ENCODE measurements at places on chromosomes 4 and X.

DNA sequence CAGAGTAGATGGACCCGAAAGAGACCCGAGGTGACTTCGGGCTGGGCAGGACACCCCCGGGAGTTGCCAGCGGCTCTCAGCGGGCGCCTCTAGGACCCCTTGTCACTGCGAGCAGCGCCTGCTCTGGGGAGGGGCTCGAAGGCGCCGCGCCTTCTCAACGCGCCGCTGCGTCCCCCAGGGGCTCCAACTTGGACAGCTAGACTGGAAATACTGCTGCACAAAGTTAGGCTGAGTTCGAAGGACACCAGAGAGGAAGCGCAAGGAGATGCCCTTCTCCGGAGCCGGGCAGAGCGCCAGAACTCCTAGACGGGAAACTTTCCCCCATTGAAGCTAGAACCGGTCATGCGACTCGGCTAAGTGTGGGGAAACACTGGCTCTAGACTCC is 493 bp upstream of the KCNIP4 start:
- DNase-seq: no peak

DNA sequence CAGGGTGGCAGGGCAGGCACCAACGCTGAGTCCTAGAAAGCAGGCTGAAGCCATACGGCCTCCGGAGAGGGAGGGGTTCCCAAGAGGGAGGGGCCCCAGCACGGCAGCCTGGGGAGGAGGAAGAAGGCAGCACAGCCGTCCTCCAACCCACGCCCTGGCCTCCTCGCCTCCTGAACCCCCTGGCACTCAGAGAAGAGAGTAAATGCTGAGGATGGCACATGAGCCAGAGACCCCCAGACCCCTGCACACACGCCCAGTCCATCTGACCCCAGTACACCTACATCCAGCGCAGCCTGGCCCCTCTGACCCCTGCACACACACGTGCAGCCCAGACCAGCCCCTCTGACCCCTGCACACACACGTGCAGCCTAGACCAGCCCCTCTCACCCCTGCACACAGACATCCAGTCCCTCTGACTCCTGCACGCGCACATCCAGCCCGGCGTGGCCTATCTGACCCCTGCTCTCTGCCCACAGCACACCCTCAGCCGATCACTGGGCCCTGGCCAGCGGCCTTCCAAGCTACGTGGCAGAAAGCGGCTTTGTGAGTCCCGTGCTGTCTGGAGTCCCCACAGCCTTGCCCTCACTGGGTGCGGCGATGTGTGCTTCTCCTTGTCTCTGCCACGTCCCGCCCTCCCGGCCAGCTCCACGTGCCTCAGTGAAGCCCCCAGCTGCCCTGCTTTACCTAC is 18.5 kb downstream of the ATP5ME start:
- DNase-seq: no peak

DNA sequence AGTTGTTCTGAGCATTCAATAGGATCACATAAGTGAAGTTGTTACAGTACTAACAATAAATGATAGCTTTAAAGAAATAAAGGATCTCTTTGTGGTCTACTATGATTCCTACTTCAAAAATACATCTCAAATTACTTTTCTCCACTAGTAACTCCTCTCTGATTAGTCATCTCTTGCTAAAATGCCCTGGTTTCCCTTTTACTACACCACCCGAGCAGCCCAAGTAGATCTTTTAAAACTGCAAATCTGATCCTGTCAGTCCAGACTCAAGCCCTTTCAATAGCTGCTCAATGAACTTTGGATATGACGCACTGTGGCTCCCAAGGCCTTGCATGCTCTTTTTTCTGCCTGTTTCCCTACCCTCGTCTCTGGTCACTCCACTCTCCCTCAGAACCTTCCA is 97.5 kb downstream of the MAOA start:
- DNase-seq: no peak

DNA sequence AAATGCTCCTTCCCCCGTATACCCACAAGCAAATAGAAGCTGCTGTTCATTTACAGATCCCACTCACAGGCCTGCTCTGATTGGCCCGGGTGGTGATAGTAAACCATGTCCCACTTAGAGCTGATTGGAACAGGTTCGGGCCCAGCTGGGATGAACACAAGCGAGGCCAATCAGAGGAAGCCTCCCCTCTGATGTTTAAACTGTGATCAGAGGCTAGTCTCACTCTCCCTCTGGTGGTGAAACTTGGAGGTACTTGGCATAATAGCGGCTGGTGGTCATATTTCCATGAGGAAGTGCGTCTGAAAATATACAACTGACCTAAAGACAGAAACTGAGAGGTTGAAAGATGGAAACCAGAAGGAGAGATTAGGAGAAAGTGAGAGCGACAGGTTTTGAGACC is 51.5 kb upstream of the TRPC3 start:
- DNase-seq: no peak

GRCh38 chr4:178696515-178696914 is 1254.3 kb upstream of the AGA start:
- no peak for DNase-seq

DNA sequence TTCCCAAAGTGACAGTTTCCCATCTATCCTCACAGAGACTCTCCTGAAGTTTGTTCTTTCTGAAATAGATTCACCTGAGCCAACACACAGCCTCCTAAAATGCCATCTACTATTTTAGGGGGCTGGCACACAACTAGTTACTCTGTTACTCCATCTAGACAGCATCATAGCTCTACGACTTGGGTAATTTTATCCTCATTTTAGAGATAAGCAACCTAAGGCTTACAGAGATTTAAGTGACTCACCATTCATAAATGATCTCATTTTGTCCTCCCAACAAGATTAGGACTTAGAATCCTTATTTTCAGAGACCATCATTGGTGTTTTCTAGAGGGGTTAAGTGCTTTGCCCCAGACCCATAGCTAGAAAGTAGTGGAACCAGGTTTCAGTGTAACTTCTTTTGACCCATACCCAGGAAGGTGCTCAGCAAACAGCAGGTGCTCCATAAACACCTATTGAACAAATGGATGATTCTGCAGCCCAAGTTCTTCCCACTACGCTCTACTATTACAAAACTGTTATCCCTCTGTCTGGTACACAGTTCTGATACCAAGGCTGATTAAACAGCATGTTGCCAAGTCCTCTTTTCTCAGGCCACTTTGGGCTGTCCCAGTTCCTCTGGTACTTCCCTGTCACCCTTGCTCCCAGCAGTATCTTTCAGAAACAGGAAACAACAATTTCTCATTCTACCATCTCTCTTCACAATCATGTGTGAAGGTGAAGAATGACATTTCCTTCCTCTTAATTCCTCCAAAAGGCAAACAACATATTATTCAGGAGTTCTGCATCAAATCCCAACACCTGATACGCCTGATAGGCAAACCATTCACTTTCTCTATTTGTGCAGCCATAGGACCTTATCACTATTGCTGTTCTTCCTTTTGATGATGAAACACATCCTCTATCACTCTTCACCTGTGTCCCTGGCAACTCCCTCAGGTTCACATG is 304.7 kb upstream of the TAPT1 start:
- DNase-seq: no peak

DNA sequence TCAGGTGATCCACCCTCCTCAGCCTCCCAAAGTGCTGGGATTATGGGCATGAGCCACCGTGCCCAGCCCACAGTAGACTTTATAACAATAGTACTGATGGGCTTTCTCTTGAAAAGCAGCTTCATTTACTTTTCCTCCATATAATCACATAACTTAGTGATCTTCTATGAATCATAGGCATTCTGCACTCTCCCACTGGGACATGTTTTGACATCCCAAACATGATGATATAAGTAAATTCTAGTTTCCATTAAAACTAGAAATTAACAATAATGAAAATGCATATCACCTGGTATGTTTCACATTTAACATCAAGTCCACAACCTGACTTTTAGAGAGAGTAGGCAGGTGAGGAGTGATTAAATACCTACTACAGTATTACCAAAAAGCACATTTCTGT is 96.5 kb downstream of the CAMK2D start:
- no peak for DNase-seq

DNA sequence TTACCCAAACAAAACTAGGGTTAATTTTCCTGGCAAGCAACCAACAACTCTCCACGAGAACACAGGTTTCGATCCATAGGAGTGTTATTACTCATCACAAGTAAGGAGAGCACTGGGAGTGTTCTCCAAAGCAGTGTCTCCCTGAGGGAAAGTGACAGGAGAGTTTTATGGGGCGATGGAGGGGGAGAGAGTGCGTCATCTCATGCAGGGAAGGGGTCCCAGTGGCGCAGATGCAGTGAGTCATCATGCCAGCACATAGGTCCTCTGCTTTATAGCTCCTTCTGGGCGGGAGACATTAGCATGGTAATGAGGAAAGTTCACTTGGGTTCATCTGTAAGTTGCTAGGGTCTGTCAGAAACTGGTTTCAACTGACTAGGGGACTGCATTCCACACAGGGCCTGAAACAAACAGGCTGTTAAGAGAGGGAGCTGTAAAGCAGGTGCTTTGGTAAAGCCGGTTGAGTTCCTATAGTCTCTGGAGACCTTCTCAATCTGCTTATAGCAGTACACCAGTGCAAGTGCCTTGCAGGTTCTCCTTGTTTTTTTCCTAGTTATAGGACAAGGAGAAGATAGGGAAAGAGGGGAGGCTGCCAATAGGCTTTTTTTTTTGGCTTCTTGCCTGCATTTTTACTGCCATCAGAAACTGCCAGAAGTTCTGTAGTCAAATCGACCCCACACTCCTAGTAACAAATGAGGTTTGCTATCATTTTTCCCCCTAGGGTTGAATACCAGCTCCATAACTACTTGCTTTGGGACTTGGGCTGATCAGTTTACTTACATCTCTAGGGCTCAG is 12.8 kb upstream of the BOD1L1 start:
- no peak for DNase-seq

- no peak for DNase-seq
These were observed 1294.9 kb downstream of the ADGRL3 start for GRCh38 chr4:62495032-62495431.

GRCh38 chrX:37926700-37927099 is 79.3 kb upstream of the DYNLT3 start:
- no peak for DNase-seq

DNA sequence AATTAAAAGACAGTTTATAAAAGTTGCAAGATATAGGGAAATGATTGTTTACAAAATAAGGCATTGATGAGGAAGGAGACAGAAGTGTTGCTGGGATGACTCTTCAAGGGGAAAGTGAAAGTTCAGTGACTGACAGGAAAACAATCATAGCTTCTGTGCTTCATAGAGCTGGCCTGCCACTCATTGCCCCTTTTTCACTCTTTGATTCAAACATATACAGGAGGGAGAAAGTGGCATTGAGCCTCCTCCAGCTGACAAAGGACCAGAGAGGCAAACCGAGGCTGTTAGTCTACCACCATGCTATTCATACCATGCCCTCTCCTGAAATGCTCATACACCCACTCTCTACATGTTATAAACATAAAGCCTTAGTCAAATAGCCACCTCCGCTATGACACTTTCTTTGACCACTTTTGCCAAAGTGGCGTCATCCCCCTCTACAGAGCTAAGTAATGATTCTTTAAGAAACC is 79.2 kb upstream of the ATOH1 start:
- no peak for DNase-seq

GRCh38 chr4:1882850-1883271 is 11.7 kb downstream of the NSD2 start:
- DNase-seq: no peak

DNA sequence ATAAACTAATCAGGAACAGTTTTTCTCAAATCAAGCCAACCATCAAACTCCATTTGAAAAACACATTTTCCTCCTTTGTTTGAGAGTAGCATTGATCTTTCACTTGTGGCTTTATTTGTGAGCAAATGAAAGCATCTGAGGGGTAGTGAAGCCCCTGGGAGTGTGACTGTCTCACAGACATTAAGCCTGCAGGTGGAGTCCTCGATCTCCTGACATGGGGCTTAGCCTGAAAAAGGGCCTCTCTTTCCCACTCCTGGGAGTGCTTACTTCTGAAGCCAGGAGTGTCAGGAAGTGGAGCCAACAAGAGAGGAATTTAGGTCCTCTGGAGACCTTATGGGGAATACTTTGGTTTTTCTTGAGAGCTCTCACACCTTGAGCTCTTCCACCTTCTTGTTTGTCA is 158.2 kb upstream of the SFRP2 start:
- no peak for DNase-seq

DNA sequence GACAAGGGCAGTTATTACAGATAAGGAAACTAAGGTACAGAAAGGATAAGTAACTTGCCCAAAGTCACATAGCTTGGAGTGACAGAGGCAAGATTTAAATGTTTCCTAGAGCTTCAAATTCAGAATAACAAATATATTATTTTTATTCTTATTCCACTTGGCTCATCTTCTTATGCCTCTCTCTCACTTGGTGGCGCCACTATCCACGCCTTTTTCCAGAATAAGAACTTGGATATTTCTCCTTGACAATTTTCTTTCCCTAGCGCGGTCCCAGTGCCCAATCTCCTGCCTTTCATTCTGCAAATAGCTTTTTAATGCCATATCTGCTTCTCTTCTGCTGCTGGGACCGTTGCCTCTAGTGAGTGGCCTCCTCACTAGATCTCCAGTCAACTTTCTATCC is 78.5 kb downstream of the MSN start:
- no peak for DNase-seq

DNA sequence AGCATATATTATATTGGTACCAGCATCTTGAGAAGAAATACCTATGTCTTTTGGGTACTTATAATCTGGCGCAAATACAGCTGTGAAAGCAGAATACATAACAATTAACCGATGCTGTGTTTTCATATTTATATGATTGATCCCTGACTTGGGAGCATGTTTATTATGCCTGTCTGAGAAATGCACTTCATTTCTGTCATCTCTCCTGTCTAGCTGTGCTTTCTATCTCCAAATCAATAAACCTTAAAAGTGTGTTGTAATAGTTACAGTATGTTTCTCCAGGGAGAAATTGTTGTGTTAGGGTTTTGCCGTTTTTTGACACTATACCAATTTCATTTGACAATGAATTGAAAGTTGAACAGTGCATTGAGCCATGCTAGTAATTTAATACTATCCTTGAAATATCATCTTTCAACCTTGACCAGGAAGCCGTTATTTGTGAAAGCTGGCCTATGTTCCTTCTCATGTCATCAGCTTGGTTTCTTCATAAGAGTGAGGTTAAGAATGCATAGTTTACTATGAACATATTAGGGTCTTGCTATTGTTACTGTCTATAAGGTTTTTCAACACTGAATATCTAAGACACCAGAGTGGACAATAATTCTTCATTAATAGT is 206.2 kb upstream of the PCDH18 start:
- DNase-seq: no peak

- DNase-seq: no peak
These were observed 123.6 kb downstream of the MSL3 start for GRCh38 chrX:11881485-11882170.

DNA sequence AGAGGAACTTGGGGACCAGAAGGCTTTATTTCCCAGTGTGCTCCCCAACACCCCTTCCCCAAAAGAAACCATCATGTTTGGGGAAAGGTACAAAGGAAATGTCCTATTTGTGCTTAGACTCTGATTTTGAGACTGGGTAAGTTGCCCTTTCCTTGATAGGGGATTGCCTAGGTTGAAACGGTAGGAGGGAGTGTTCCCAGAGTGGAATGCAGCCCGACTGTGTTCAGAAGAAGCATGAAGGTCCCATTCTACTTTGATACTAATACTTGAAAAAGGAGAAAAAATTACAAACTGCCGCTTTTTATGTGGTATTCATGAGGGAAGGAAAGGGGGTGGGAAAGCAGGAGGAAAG is 32.4 kb upstream of the TMEM131L start:
- DNase-seq: no peak

- DNase-seq: no peak
These were observed 672 bp upstream of the C1QTNF7 start for GRCh38 chr4:15427161-15427560.

- DNase-seq: no peak
These were observed 81.3 kb downstream of the PLS3 start for GRCh38 chrX:115642311-115642710.

- DNase-seq: no peak
These were observed 18.1 kb downstream of the CD40LG start for GRCh38 chrX:136666088-136666487.

- DNase-seq: no peak
These were observed 554.8 kb upstream of the TENM3 start for GRCh38 chr4:181688432-181688831.

All from stimulated activated CD8-positive, alpha-beta memory T cell treated with anti-CD3 and anti-CD28 coated beads, Interleukin-12 subunit alpha, Interleukin-12 subunit beta, amount 100 ng/mL, for 4 hours (primary cell).